ENCODE measurements at places on chromosomes 11 and 22.
A peak's percentile ranks its signal among the peaks of the same experiment; 100 is the strongest.

DNA sequence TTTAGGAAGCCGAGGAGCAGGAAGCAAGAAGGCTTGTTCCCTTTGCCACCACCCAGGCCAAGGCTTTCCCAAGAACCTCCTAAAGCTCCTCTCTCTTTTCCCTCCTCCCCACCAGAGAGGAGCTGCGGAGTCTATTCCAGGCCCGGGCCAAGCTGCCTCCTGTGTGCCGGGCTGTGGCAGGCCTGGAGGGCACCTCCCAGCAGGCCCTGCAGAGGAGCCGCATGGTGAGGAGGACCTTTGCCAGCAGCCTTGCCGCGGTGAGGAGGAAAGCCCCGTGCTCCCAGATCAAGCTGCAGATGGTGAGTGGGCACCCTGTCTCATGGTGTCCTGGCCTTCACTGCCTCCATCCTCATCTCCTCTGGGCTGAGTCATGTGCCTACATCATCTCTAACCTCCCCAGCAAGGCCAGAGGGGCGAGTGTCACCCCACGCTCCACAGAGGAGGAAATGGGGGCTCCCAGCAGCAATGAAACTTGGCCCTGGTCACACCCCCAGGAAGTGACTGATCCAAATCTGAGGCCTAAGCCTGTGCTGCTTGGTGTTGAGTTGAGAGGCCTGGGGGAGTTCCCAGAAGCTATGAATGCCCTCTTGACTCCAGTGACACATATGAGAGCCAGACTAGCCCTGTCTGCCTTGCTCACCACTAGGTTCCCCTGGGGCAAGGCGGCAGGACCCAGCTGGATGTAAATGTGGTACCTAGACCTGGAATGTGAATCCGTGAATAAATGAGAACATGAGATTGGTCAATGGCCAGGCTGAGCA, 104.2 kb downstream of the MYO18B start:
- peak; percentile 64 for DNase-seq

- no peak for DNase-seq
These were observed 8.4 kb downstream of the FXYD6 start for GRCh38 chr11:117868088-117868487.

DNA sequence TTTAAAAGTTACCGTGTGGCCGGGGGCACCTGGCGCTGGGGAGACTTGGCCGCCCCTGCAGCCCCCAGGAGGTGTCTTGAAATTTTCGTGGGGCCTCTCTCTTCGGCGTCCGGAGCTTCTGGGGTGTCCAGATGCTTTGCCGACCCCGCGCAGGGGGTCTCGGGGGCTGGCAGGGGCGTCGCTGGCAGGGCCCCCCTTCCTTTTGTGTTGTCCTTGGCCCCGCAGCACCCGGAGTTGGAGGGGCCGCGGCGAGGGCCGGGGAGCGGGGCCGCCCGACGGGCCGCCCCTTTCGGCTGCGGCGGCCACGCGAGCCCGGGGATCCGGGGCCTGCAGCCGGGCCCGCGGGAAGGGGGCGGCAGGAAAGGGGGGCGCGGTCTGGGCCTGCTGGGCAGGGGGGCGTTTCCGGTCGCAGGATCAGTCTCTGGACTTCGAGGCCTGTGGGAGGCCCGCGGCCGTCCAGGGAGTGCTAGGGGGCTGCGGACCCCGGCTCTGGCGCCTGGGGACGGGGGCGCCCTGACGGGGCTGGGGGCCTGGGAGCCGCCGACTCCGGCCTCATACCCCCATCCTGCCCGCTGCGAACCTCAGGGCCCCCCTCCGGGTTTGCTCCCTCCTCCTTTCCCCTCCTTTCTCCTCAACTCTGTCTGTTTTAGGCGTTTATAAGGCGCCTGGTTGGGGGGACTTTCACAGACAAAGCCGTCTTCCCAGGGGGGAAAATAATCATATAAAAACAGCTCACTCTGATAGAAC, 869 bp downstream of the ZC3H7B start:
- DNase-seq: no peak

DNA sequence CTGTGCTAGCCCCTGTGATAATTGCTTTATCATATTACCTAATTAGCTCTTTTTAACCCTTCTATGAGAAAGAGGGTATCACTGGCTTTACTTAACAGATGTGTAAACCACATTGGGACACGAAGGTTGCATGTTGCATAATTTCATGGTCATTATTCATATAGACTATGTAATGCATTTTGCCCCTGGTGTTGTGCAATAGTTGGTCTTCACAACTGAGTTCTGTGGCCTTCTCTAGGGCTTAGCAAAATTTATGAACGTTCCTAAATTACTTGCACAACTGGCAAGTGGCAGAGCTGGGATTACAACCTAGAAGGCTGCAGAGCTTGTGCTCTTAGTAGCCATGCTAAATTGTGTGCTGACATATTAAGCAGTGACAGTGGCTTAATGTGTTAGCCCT, 34.6 kb upstream of the PDGFD start:
- no peak for DNase-seq

GRCh38 chr22:33240888-33241475, 182.8 kb upstream of the SYN3 start:
- no peak for DNase-seq
